ENCODE measurements at places on chromosomes 4 and X.
A peak's percentile ranks its signal among the peaks of the same experiment; 100 is the strongest.

DNA sequence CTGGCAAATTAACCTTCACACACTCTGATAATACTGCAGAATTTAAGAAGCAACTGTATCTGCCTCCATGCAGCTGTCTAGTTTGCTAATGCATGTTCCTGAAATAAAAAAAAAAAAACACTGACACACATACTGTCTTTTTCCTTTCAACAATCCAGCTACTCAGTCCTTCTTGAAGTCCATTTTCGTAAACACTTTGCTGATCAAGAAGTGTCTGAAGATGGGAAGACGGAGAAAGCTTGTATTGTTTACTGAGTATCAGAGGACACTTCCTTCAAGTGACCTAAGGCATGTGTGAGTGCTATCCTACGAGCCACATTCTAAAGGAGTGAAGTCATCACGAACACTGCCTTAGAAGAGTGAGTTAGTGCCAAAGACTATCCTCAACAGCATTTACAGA, 82.6 kb downstream of the LUZP4 start:
- peak; percentile 58 for DNase-seq

GRCh38 chr4:151581570-151581969, 172.6 kb downstream of the FHIP1A start:
- DNase-seq: no peak

- DNase-seq: no peak
Measured at GRCh38 chr4:37397505-37397904, 153.0 kb downstream of the NWD2 start.

- DNase-seq: no peak
Measured at GRCh38 chr4:72858328-72858727, 211.2 kb downstream of the COX18 start.

- no peak for DNase-seq
Measured at GRCh38 chr4:10554694-10555093, 97.5 kb upstream of the ZNF518B start.

- DNase-seq: no peak
Measured at GRCh38 chr4:151854731-151855130, 93.9 kb upstream of the GATB start.

DNA sequence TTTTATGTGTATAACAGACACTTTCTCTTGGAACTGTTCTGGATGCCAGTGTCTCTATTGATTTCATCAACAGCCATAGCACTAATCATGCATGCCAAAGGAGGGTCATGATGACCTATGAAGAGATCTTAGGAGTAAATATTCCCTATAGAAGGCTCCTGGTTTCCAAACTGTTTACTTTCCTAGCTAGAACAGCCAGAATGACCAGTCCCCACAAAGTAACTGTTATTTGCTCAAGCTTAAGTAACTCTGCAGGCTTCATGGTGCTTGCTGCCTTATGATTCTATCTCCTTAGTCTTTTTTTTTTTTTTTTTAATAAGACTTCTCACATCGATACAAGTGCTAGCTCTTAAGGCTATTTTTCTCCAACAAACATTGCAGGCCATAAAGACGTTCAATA, 12.4 kb downstream of the S100G start:
- no peak for DNase-seq
